A549 treated with Hydrocortisone at 1 μM for 4 hours (cell line): ENCODE measurements at places on chromosomes 6 and 20. TPM values are rescaled to one million over a fixed set of nuclear protein-coding genes. Genes with fewer than 3 reads are reported as not detected.

Gene CPNE5
- total RNA-seq, result 0.12 to 0.16 TPM (median 0.14 TPM) in 5 replicates

Gene SLC32A1
- not detected in 5 replicates for total RNA-seq

Gene JPH2
- 4.8 to 7.7 TPM (median 6.0 TPM) in 5 replicates for total RNA-seq

Gene RIPOR2
- total RNA-seq, result 0.37 to 0.73 TPM (median 0.43 TPM) in 5 replicates

Gene OXT
- not detected in 5 replicates for total RNA-seq

Gene TSPO2
- 0.15 TPM in 1 of 5 replicates, not detected in the others for total RNA-seq

Gene GJA1
- total RNA-seq, result 44.8 to 73.9 TPM (median 61.9 TPM) in 5 replicates

Gene MRPS18A
- total RNA-seq, result 46.1 to 48.8 TPM (median 48.0 TPM) in 5 replicates

Gene MYB
- total RNA-seq, result 0.59 to 1.2 TPM (median 0.95 TPM) in 5 replicates

Gene FOXS1
- 0.20 to 0.42 TPM (median 0.39 TPM) in 5 replicates for total RNA-seq

Gene PLN
- not detected in 5 replicates for total RNA-seq

Gene NINL
- total RNA-seq, result 11.4 to 15.4 TPM (median 14.7 TPM) in 5 replicates

Gene B3GAT2
- total RNA-seq, result 0.02 to 0.06 TPM (median 0.03 TPM) in 4 of 5 replicates, not detected in the other

Gene BMP2
- 0.30 to 0.43 TPM (median 0.32 TPM) in 5 replicates for total RNA-seq

Gene EFCAB8
- total RNA-seq, result not detected in 5 replicates

Gene NOTCH4
- total RNA-seq, result 0.57 to 0.80 TPM (median 0.75 TPM) in 5 replicates

Gene ABHD16B
- 0.08 to 0.13 TPM in 2 of 5 replicates, not detected in the others for total RNA-seq

Gene PRDM13
- total RNA-seq, result 0.71 to 1.1 TPM (median 0.83 TPM) in 5 replicates

Gene BPIFB4
- total RNA-seq, result not detected in 5 replicates

Gene RIPOR3
- total RNA-seq, result not detected in 5 replicates

Gene TRIM15
- total RNA-seq, result not detected in 5 replicates

Gene KCNQ2
- total RNA-seq, result 0.16 to 0.62 TPM (median 0.46 TPM) in 5 replicates

Gene MTFR2
- 10.9 to 14.8 TPM (median 12.3 TPM) in 5 replicates for total RNA-seq

Gene LGSN
- 2.0 to 3.0 TPM (median 2.4 TPM) in 5 replicates for total RNA-seq

Gene NOX3
- not detected in 5 replicates for total RNA-seq

Gene C6orf52
- 1.5 to 2.7 TPM (median 2.1 TPM) in 5 replicates for total RNA-seq

Gene LRFN2
- total RNA-seq, result 0.02 TPM in 1 of 5 replicates, not detected in the others

Gene CLDN20
- total RNA-seq, result not detected in 5 replicates

Gene RNF114
- total RNA-seq, result 58.1 to 62.1 TPM (median 59.1 TPM) in 5 replicates

Gene KCNK15
- 0.31 to 0.72 TPM (median 0.53 TPM) in 5 replicates for total RNA-seq

Gene ZDHHC14
- 2.6 to 4.1 TPM (median 3.1 TPM) in 5 replicates for total RNA-seq

Gene PARD6B
- 2.7 to 3.9 TPM (median 3.4 TPM) in 5 replicates for total RNA-seq

Gene RIN2
- 22.0 to 23.5 TPM (median 22.8 TPM) in 5 replicates for total RNA-seq

Gene GFRA4
- total RNA-seq, result not detected in 5 replicates

Gene SLC22A7
- not detected in 5 replicates for total RNA-seq

Gene SCRT2
- 0.02 TPM in 1 of 5 replicates, not detected in the others for total RNA-seq

Gene OLIG3
- not detected in 5 replicates for total RNA-seq

Gene BPIFB1
- 0.06 to 0.17 TPM (median 0.12 TPM) in 4 of 5 replicates, not detected in the other for total RNA-seq

Gene CFAP61
- 0.20 to 0.80 TPM (median 0.47 TPM) in 5 replicates for total RNA-seq

Gene ADGRB3
- total RNA-seq, result not detected in 5 replicates

Gene FILIP1
- total RNA-seq, result 0.20 to 0.35 TPM (median 0.29 TPM) in 5 replicates
